Right lobe of liver (tissue), 6 donors: ENCODE measurements at places on chromosomes 6 and 20. TPM values are rescaled to one million over a fixed set of nuclear protein-coding genes. Genes with fewer than 3 reads are reported as not detected.

GRCh38 chr6:25172819-25173218, 106.4 kb upstream of the CARMIL1 start:
- no peak for DNase-seq

DNA sequence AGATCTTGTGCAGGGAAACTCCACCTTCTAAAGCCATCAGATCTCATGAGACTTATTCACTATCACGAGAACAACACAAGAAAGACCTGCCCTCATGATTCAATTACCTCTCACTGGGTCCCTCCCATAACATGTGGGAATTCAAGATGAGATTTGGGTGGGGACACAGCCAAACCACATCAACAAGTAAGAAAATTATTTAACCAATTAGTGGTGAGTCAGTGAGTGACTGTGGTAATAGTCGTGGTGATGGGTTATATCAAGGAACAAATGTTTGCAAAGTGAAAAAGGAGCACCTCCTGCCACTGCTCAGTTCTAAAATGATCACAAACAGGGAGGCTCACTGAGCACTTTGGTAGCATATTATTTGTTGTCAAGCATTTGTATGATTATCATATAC, 20.6 kb downstream of the EPM2A start:
- DNase-seq = no peak

GJA1 gene
- total RNA-seq = 1.9 TPM

- DNase-seq = no peak
Measured at GRCh38 chr6:13431059-13431656, 56.2 kb downstream of the GFOD1 start.

CNBD2 gene
- total RNA-seq = 1.6 TPM

CDSN gene
- total RNA-seq = not detected

- no peak for DNase-seq
Measured at GRCh38 chr20:58623579-58624473, 27.3 kb upstream of the STX16 start.

TAAR6 gene
- not detected for total RNA-seq

- peak; percentile 83 for DNase-seq
Measured at GRCh38 chr20:41524980-41525613, 93.1 kb downstream of the CHD6 start.

DNA sequence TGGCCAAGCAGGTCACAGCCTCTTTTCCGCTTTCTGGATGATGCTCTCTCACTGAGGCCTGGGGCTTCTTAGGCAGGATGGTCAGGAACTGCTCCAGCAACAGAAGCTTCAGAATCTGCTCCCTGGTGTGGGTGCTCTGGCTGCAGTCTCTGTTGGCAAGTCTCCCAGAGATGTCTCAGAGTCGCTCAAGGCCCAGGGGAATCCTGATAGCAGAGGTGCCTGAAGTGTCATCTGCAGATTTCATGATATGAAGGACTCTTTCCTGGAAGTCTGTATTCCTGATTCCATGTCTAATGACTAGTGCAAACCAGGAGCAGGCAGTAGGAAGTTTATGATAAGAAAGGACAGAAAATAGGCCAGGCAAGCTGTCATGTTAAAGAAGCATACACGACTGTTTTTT, 20.3 kb downstream of the ZSCAN31 start:
- DNase-seq = no peak

GRCh38 chr6:72367439-72367838, 254.4 kb upstream of the KCNQ5 start:
- DNase-seq = no peak

GRCh38 chr20:20683481-20684321, 28.7 kb downstream of the RALGAPA2 start:
- no peak for DNase-seq

DNA sequence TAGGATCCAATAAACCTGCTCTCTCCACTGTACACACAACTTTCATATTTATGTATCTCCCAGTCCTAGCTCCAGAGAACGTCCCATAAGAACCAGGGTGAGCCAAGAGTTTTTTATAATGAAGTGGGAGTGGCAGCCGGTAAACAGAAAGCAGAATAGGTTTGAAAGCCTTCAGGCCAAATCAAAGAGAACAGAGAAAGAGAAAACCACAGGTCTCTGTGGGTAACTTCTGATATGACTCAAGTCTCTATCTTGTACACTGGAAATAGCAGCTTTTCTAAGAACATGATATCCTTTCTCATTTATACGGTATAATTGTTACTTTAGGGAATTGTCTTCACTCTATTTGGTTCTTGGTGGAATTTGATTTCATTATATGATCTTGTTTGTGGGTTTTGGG, 273.6 kb downstream of the PACRG start:
- DNase-seq = no peak

RBPJL gene
- not detected for total RNA-seq

GRCh38 chr6:1775441-1775840, 165.7 kb downstream of the FOXC1 start:
- DNase-seq = no peak

FAM83B gene
- 0.19 TPM for total RNA-seq
